ENCODE measurements at places on chromosomes 6 and 20. TPM values are rescaled to one million over a fixed set of nuclear protein-coding genes. Genes with fewer than 3 reads are reported as not detected.

The CLPSL2 gene
- polyA plus RNA-seq = 3.2 TPM

The POM121L2 gene
- 0.05 TPM for polyA plus RNA-seq

The UNC5CL gene
- polyA plus RNA-seq = 2.3 TPM

The COL19A1 gene
- polyA plus RNA-seq = not detected

The SASH1 gene
- polyA plus RNA-seq = 6.0 TPM

The SCRT2 gene
- 0.14 TPM for polyA plus RNA-seq

The ANKRD6 gene
- polyA plus RNA-seq = 5.9 TPM

The JPH2 gene
- polyA plus RNA-seq = 0.83 TPM

The ZBTB24 gene
- 7.5 TPM for polyA plus RNA-seq

The SIRPD gene
- not detected for polyA plus RNA-seq

The VSTM2L gene
- polyA plus RNA-seq = 2.6 TPM

The SUMO4 gene
- 0.09 TPM for polyA plus RNA-seq

The TMEM63B gene
- polyA plus RNA-seq = 96.8 TPM

The RPP21 gene
- 327 TPM for polyA plus RNA-seq

The OTOR gene
- not detected for polyA plus RNA-seq

The GGTLC1 gene
- polyA plus RNA-seq = not detected

The ABHD16B gene
- polyA plus RNA-seq = 0.05 TPM

The PGC gene
- polyA plus RNA-seq = 0.25 TPM

The MPIG6B gene
- polyA plus RNA-seq = 0.18 TPM

The PPP1R16B gene
- polyA plus RNA-seq = 3.8 TPM

The TTLL9 gene
- 0.06 TPM for polyA plus RNA-seq

The IL17A gene
- polyA plus RNA-seq = not detected

The PRDM13 gene
- polyA plus RNA-seq = 0.05 TPM

The HLA-DOA gene
- 120 TPM for polyA plus RNA-seq

The DEFB132 gene
- polyA plus RNA-seq = not detected

The SCAND1 gene
- polyA plus RNA-seq = 83.7 TPM

The UBD gene
- 0.23 TPM for polyA plus RNA-seq

The BNIP5 gene
- polyA plus RNA-seq = not detected

The NNAT gene
- 175 TPM for polyA plus RNA-seq

The OR12D3 gene
- polyA plus RNA-seq = not detected

The APMAP gene
- 31.3 TPM for polyA plus RNA-seq

The ME1 gene
- 0.69 TPM for polyA plus RNA-seq

The FAXC gene
- 23.2 TPM for polyA plus RNA-seq

The EHMT2 gene
- polyA plus RNA-seq = 187 TPM

The SPATS1 gene
- not detected for polyA plus RNA-seq

The MAP1LC3A gene
- 9.5 TPM for polyA plus RNA-seq

The PHF3 gene
- 6.5 TPM for polyA plus RNA-seq

The SIRPG gene
- polyA plus RNA-seq = 0.03 TPM

The SLC2A10 gene
- polyA plus RNA-seq = 9.0 TPM

The EFCAB8 gene
- polyA plus RNA-seq = 0.06 TPM

The OPN5 gene
- not detected for polyA plus RNA-seq

The SPATA25 gene
- 3.2 TPM for polyA plus RNA-seq

The PKHD1 gene
- polyA plus RNA-seq = 0.06 TPM

The LRP11 gene
- polyA plus RNA-seq = 11.0 TPM

The BRD2 gene
- polyA plus RNA-seq = 101 TPM

The BLTP3A gene
- polyA plus RNA-seq = 8.5 TPM

The PRPH2 gene
- 0.23 TPM for polyA plus RNA-seq

The NDRG3 gene
- 19.8 TPM for polyA plus RNA-seq

The C20orf202 gene
- polyA plus RNA-seq = 0.11 TPM

The ADTRP gene
- polyA plus RNA-seq = 0.08 TPM

The TRDN gene
- 1.2 TPM for polyA plus RNA-seq

The ZC2HC1B gene
- polyA plus RNA-seq = not detected

The IPCEF1 gene
- polyA plus RNA-seq = 0.41 TPM

Data from H1 (cell line).